ENCODE measurements at places on chromosomes 11 and 22. TPM values are rescaled to one million over a fixed set of nuclear protein-coding genes. Genes with fewer than 3 reads are reported as not detected.
A peak's percentile ranks its signal among the peaks of the same experiment; 100 is the strongest.

GRCh38 chr11:118318581-118319336 is 14.2 kb downstream of the CD3E start:
- DNase-seq: no peak

DNA sequence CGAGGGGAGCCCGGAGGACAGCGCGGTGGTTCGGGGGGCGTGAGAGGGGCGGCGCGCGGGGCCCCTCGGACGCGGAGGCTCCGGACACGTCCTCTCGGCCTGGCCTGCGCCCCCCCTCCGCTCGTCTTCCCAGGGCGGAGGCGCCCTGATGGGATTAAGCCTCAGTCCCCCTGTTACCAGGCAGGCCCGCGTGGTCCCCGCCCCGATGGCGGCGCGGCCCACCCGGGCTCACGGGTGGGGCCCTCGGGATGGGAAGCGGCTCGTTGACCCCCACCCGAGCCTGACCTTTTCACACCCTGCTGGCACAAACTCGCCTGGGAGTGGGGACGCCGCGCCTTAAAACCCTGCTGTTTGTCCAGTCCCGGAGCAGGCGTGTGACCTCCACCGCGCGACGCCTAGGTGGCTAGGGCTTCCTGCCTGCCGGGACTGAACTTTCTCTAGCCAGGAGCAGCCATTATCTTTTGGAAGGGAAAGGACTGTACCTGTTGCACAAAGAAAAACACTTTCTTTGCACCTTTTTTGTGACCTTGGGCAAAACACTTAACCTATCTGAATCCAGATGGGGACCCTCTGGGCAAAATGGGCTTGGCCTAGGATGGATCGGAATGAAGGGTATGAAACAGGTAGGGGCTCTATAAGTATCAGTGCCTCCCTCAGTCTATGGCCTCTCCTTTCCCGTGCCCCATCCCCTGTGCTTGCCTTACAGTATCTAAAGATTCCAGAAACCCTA is 1.0 kb downstream of the KIAA1671 start:
- DNase-seq: peak; percentile 71

- DNase-seq: peak; percentile 27
These were observed 8.2 kb downstream of the DUSP8 start for GRCh38 chr11:1563697-1564534.

GRCh38 chr11:64776875-64777274 is 1.5 kb downstream of the SF1 start:
- no peak for DNase-seq

DNA sequence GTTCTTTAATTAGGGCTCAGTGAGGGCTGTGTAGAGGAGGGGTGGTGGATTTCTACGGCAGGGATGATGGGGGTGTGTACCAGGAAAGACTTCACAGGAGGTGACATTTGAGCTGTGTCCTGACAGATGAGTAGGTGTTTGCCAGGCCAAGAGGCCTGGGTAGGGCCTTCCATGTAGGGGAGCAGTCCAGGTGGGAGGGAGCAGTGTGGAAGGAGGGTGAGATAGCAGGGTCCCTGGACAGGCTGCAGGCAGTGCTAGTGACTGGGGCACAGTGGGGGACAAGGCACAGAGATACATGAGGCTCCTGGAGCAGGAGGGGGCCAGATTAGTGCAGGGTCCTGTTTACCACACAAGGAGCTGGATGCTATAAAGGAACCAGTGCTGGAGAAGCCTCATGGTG is 147.9 kb upstream of the CADM1 start:
- DNase-seq: no peak

The RIMBP3C gene
- 0.22 TPM for total RNA-seq

The GDPD5 gene
- 4.6 TPM for total RNA-seq

DNA sequence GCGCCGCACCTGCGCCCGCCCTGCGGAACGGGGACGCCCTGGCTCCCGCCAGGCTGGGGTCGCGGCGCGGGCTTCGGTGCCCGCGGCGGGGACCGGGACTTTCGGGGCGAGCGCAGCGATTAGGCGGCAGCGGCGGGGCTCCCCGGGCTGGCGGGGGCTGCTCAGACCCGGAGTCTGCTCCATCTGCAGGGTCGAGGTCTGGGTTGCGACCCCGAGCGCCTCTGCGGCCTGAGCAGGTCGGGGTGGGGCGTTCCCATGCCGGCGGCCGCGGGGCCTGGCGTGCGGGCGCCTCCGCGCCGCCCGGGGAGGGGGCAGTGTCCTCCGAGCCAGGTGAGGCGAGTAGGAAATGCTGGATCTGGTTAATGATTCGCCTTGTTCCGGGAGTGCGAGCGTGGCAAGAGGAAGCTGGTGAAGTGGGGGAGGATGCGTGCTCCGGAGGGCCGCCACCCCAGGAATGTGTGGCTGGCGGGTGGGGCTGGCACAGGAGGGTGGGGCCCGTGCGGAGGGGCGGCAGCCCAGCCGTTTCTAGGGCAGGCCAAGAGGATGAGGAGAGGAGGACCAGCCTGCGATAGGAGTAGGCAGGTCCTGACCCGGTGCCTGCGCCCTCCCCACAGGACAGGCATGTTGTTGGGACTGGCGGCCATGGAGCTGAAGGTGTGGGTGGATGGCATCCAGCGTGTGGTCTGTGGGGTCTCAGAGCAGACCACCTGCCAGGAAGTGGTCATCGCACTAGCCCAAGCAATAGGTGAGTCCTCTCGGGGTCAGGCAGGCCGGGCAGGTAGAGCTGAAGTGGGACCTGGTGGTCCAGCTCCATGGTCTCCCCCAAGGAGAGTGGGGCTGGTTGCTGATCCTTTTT is 606 bp downstream of the RASSF7 start:
- peak; percentile 93 for DNase-seq

The TLCD5 gene
- 3.8 TPM for total RNA-seq

DNA sequence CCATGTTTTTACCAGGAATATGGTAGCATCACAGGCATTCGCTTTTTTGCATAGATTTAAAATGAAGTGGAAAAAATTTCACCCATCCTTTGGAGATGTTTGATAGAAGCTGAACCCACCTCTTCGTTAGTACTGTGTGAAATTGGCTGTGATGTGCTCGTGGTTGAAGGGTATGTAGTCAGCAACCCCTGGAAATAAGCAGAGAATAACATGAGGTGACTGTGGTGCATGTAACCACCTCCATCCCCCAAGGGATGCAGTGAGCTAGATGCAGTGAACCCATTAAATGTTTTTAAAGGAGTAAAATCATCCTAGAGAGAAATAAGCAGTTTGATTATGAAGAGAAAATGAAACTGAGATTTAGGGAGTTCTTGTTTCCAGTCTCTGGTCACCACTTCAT is 15.9 kb downstream of the CBLIF start:
- no peak for DNase-seq

The DLG2 gene
- total RNA-seq: 2.4 TPM

The PAX6 gene
- total RNA-seq: 0.63 TPM

The MAJIN gene
- total RNA-seq: not detected

The SLC22A25 gene
- not detected for total RNA-seq

- DNase-seq: no peak
These were observed 2.7 kb upstream of the OR2D2 start for GRCh38 chr11:6895010-6895409.

- no peak for DNase-seq
These were observed 157.7 kb upstream of the TMEM45B start for GRCh38 chr11:129657866-129658525.

- no peak for DNase-seq
These were observed 60.0 kb upstream of the MYEOV start for GRCh38 chr11:69233744-69234570.

The GRM5 gene
- not detected for total RNA-seq

GRCh38 chr22:19766511-19767426 is 6.2 kb downstream of the TBX1 start:
- DNase-seq: peak; percentile 69

GRCh38 chr11:109309153-109309552 is 112.8 kb upstream of the C11orf87 start:
- no peak for DNase-seq

DNA sequence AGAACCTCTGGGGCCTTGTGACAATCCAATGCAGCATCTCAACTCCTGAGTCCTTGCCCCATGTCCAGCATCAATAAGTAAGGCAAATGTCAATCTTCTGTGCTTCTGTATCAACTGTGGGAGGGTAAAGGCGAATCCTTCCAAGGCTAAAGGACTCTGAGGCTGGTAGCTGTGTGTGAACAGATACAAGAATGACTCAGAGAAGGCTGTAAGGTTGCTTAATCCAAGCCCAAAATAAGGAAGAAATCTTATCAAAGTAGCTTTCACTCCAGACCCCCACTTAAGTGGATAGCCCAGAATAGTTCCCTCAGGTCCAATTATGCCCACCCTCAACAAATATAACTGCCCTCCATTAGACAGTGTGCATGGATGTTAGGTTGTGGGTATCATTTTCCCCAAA is 28.1 kb upstream of the SCGB1A1 start:
- DNase-seq: no peak

DNA sequence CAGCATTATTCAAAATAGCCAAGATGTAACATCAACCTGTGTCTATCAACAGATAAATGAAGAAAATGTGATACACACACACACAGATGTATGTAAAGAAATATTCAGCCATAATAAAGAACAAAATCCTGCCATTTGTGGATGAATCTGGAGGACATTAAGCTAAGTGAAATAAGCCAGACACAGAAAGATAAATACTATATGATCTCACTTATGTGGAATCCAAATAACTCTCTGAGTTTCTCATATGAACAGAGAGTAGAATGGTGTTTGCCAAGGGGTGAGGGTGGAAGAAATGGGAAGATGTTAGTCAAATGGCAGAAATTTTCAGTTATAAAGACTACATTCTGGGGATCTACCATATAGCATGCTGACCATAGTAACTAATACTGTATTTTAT is 224.2 kb downstream of the GUCY1A2 start:
- no peak for DNase-seq

DNA sequence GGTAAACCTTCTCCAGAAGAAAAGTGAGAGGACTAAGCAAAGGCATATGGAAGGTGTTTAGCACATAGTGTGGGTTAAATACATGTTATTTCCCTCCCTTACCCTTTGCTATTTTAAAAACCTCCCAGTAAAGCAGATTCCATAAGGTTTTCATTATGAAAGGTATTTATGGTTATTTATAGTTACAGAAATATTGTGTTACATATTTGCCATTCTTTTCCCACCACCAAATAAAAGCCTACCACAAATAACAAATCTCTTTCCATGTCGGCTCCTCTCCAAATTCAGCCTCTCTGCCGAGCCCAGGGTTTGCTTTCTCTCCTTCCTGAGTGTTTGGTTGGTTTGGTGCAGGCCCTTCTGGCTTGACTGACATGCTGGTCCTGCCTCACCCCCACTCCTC is 64.4 kb downstream of the INSC start:
- no peak for DNase-seq

DNA sequence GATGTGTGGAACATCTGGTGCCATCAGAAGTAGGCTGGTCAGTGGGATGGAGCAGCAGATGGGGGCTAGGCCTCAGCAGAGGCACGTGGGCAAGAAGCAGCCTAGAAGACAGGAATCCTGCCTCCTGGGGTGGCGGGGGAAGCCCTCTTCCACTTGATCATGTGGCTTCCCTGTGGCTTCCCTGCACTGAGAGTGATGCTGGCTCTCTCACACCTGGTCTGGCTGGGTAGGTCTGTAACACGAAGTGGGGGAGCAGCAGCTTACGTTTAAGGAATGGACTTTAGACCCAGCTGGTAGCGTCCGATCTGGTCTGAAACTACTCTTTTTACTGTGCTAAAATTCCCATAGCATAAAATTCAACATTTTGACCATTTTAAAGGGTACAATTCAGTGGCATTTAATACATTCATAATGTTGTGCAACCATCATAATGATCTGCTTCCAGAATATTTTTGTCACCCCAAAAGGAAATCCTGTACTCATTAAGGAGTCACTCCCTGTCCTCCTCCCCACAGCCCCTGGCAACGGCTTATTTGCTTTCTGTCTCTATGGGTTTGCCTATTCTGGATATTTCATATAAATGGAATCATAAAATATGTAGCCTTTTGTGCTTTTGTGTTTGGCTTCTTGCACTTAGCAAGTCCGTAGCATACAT is 21.7 kb downstream of the PTPN5 start:
- peak; percentile 36 for DNase-seq

The SMC1B gene
- not detected for total RNA-seq

DNA sequence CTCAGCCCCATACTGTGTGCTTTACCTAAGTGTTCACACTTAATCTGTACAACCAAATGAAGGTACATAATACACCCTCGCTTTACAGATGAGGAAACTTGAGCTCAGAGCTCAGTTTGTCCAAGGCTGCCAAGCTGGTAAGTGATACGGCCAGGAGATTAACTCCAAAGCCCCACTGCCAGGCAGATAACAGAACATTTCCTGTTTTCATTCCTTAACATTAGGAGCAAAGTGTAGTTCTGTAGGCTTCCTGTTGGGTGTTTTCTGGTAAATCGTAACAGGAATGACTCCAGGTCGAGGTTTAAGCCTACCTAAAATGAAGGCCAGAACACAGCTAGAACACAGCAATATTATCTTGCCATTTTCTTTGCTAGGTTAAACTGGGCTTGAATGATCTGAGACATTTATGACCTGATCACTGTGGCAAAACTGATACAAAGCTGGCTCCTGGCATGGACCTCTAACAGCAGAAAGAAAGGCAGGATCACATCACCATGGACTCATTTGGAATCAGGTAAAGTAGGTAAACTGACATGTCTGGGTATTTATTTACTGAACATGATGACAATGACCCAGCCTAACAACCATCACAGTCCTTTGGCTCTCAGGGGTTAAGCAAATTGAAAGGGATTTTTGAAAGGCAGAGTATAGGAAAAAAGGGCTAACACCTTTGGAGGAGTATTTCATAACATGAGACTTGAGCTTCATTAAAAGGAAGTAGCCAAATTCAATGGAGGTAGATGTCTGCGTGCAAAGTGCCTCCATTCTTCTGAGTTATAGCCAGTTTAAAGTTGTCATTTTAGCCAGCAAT is 3.9 kb upstream of the NUP50 start:
- peak; percentile 47 for DNase-seq
